ENCODE measurements at places on chromosomes 1 and 21.
A peak's percentile ranks its signal among the peaks of the same experiment; 100 is the strongest.

DNA sequence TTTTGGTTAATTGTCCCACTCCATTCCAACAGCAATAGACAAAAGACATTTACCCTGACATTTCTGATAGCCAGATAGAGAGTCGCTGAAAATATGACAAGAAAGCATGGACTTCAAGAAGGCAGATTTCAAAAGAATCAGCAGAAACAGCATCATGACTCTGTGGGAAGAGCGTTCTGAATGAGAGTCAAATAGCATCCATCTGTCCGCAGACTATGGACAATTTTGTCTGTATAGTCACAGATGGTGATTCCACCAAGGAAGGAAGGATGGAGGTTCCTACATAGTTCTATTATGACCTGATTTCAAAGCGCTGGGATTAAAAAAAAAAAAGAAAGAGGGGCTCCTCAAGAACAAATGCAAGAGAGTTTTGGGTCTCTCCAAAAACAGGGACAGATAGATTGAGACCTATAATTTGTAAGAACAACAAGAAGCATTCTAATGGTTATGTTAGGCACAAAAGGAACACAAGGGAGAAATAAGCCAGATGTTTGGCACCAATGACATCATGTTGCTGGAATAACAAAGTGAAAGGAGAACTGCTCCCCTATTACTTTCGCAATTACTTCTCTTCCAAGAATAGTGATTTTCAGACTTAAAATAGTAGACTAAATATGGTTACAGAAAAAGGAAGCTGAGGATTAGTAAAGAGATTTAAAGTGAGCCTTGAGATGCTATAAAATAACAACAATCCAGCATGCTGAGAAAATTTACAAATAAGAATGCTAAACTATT is 28.5 kb downstream of the NIBAN1 start:
- peak; percentile 72 for DNase-seq

DNA sequence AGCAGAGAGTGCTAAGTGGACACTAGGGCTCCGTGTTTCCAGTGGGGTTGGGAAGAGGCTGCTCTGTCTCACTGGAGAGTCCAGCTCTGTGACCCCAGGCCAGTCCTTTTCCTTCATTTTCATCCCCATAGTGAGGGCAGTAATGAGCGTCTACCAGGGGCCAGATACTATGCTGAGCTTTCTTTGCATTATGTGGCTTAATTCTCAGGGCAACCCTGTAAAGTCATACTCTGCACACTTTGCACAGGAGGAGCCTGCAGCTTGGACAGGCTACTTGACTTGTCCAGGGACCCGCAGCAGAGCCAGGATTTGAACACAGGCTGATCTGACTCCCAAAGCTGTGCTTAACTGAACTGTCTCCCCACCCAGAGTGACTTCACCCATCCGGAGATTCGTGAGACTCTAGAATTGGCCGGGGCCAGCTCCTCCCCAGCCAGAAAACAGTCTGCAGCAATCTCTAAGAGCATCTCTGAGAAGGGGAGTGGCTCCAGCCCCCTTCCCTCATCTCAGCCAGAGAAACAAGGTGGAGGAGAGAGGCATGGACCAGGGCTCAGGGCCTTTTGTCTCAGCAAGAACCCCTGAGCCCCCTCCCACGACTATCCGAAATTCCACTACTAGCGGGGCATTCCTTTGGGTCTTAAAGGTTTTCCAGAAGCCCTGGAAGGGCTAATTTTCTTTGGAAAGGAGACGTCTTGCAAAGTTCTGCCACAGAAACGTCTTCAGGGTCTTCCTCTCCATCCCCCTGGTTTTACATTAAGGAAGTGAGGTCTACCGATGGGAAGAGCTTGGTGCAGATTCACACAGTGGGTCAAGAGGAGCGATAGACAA is 866 bp upstream of the FNDC5 start:
- DNase-seq, result peak; percentile 80

DNA sequence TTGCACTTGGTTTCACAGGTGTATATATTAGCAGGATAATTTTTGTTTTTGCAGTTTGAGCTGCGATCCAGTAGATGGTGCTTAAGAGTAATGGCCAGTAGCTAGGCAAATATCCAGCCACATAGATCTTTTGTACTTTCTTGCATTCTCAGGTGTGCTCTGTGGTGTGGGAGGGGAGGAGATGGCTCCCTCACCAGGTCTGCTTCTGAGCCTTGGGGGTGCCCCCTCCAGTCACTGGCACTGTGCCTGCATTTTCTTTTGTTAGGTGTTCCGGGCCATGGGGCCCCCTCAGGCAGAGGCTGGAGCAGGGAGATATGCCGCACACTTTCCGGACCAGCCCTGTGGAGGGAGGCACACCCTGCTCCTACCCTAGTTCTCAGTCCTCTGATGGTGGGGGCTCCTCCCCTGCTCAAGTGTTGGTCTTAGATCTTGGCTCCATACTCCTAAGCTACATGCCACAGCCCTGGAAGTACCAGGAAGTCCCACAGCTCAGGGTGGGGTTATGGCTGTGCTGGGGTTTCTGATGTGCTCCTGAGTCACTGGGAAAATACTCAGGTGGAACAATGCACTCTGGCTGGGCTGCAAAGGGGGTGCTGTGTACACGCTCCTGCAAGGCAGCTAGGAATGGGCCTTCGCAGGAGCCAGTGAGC is 197.6 kb upstream of the DMRTA2 start:
- no peak for DNase-seq

DNA sequence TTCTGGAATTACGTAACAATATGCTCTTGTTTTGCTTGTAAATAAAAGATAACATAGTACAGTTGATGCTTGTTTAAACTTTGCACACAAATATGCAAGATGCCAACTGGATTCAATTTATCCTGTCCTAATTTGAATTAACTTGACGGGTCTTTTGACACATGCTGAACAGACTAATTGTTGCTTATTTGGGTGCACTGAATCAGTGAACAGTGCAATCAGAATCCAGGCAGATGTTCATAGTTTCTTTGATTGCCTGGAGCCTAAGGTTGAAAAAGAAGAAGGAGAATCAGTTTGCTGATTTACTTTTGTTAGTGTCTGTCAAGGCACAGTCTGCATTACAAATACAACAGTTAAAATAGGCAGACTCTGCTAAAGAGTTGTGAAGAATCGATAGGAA is 307.9 kb downstream of the COL11A1 start:
- DNase-seq, result no peak

DNA sequence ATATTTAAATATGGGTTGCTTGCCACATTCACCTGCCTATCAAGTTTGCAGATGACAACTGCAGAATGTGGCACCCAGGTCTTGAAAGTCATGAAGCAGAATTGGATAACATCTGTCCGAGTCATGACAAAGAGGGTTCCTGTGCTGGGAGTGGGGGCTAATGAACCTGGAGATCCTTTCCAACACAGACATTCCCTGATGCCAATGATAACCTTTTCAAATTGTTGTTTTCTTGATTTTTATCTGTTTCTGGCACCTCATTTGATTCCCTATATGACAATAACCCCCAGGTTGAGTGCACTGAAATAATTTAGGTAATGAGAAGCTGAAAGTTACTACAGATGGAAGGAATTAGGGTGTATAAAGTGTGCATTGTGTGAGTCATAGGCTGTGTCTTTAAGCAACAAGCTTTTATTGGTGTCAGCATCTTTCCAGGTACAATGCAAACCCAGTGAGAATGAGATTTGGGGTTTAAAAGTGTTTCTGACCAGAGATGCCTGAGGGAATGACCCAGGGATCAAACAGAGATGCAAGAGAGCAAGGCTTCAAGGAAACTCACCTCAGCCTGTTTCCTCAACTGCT is 32.0 kb upstream of the IL10 start:
- no peak for DNase-seq

All from muscle of arm (tissue), 14 donors.